ENCODE measurements at places on chromosomes 1 and 21. TPM values are rescaled to one million over a fixed set of nuclear protein-coding genes. Genes with fewer than 3 reads are reported as not detected.

The LINGO4 gene
- total RNA-seq = not detected

The ENTREP3 gene
- 7.7 TPM for total RNA-seq

- no peak for DNase-seq
These were observed 6.0 kb downstream of the ZSWIM5 start for GRCh38 chr1:45200435-45200834.

DNA sequence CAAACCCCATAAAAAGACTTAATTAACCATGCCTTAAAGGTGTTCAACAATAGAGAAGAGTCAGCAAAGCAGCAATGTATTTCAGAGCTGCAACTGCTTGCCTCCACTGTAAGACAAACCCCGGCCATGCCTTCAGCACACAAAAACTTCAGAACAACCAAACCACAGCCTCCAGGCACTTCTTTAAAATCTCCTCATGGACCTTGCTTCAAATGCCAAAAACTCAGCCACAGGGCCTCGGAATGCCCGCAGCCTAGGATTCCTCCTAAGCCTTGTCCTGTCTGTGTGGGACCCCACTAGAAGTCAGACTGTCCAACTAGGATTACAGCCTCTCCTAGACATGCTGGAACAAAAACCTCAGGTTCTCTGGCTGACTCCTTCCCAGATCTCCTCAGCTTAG, 208.1 kb upstream of the DUSP10 start:
- DNase-seq = no peak

GRCh38 chr1:17333081-17333480, 25.1 kb downstream of the PADI4 start:
- no peak for DNase-seq

DNA sequence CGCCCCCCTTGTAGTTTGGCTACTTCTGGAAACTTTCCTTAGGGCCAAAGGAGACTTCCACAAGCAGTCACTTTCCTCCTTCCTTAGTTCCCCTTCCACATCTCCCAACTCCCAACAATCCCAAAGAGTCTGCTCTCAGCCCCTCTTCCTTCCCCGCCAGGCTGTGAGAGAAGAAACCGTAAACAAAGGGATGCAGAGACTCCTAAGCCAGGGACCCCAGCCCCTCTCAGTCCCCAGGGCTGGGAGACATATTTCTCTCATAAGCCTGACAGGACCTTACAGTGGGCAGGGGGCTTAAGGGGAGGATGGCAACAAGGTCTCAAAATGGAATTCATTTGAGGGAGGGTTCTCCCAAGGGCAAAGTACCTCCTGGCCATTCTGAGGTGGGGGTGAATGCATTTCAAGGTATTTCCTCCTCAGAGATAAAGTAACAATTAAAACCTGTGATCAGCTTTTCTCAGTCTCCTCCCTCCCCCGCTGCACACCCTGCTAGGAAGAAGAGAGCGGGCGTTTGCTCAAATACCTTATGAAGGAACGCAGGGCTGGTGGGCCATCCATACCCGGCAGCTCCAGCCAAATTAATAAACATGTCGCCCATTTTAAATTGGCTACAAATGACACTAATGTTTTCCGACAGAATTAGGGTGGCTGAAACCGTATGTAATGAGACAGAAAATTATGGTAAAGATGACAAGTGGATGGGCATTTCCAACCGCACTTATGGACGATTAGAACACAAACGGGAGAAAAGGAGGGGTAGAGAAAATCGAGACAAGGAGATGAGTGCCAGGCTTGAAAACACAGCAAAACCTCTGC, 4.0 kb downstream of the BARHL2 start:
- peak; percentile 76 for DNase-seq

DNA sequence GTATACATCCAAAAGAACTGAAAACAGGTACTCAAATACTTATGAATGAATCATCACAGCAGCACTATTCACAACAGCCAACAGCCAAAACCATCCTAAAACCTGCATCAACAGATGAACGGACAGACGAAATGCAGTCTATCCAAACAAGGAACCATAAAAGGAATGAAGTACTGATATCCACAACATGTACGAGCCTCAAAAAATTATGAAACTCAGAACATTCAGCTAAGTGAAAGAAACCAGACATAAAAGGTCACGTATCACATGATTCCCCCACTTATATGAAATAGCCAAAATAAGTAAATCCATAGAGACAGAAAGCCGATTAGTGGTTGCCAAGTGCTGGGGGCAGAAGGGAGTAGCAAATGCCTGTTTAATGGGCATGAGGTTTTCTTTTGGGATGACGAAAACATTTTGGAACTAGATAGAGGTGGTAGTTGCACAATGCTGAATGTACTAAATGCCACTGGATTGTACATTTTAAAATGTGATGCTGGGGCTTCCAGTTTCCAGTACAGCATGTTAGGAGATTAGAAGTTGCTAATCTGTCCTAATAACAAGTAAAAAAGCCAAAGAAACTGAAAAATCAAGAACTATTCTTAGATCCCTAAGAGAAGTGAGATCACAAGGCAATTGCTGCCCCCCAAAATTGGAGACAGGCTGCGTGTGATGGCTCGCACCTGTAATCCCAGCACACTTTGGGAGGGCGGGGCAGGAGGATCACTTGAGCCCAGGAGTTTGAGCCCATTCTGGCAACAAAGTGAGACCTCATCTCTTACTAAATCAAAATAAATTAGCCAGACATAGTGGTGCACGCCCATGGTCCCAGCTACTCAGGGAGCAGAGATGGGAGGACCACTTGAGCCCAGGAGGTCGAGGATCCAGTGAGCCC, 25.3 kb downstream of the CLSTN1 start:
- DNase-seq = peak; percentile 94

- no peak for DNase-seq
These were observed 17.0 kb downstream of the LAMC2 start for GRCh38 chr1:183203094-183203493.

DNA sequence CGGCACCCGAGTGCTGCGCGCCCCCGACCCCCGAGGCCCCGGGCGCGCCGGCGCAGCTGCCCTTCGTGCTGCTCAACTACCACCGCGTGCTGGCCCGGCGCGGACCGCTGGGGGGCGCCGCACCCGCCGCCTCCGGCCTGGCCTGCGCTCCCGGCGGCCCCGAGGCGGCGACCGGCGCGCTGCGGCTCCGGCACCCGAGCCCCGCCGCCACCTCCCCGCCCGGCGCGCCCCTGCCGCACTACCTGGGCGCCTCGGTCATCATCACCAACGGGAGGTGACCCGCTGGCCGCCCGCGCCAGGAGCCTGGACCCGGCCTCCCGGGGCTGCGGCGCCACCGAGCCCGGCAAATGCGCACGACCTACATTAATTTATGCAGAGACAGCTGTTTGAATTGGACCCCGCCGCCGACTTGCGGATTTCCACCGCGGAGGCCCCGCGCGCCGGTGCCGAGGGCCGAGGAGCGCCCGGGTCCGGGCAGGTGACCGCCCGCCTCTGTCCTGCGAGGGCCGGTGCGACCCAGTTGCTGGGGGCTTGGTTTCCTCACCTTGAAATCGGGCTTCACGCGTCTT, 49.0 kb downstream of the SIM2 start:
- peak; percentile 99 for DNase-seq

DNA sequence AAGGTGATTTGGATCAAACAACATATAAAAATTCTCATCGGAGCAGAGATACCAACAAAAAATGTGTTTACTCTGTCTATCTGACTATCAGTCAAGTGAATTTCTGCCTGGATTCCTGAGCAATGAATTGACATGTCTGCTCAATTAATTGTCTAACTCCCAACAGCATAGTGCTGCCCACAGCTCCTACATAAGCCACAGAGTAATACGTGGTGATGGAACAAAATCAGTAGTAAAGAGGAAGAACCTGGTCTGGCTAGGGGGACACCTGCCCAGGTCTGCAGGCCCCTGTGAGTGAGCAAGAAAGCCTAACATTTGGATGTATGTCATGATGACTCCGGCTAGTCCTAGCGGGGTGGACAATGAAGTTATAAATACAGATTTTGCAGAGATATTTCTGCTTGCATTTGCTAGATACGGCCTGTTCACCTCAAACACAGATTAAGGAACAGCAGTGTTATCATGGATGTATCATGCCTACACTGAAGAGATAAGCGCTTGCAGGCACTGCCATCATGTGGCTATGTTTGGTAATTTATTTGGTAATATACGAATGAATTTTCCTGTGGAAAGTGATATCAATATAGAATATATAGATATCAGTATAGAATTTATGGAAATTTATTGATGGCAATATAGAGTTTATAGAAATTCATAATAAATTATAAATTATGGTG, 69.6 kb upstream of the LRRC8B start:
- peak; percentile 26 for DNase-seq

- no peak for DNase-seq
These were observed 57.4 kb downstream of the KCNK1 start for GRCh38 chr1:233671286-233671685.

DNA sequence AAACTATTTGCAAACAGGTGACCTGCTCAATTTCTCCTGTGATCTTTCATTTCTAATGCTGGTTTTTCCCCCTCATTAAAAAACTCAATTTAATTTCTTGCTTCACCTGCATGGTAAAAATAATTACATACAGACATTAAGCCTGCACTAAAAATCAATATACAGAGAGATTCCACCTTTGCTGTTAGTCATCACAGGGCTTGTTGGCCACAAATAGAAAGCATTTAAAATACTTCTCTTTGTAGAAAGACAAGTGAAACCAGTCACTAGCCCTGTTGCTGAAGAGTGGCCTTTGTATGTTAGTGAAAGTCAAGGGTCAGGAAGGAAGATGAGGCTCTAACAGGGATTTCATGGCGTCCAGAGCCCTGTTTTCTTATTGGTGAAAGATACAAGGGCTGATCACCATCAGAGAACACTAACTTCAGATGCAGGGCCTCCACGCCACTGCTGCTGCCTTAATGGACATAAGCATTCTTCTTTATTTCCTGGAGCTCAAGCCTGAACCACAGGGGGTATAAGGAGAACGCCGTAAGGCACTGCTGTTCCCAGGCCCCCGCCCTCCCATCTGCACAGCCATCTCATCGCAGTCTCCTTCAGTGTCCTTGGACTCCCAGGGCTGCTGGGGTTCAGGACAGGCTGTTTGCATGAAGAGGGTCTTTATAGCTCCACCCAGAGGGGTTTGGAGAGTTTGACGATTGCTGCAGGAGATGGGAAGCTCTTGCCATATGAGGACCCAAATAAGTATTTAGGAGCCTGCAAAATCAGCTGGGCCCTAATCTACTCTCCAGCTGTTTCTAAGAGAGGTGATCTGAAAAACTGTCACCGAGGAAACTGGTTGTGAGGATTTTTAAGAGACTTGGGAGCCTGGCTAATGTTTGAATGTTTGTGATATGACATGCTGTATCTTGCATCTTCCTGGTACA, 117.3 kb upstream of the IRF2BP2 start:
- DNase-seq = no peak

GRCh38 chr1:13494712-13495111, 19.1 kb downstream of the LRRC38 start:
- DNase-seq = no peak

DNA sequence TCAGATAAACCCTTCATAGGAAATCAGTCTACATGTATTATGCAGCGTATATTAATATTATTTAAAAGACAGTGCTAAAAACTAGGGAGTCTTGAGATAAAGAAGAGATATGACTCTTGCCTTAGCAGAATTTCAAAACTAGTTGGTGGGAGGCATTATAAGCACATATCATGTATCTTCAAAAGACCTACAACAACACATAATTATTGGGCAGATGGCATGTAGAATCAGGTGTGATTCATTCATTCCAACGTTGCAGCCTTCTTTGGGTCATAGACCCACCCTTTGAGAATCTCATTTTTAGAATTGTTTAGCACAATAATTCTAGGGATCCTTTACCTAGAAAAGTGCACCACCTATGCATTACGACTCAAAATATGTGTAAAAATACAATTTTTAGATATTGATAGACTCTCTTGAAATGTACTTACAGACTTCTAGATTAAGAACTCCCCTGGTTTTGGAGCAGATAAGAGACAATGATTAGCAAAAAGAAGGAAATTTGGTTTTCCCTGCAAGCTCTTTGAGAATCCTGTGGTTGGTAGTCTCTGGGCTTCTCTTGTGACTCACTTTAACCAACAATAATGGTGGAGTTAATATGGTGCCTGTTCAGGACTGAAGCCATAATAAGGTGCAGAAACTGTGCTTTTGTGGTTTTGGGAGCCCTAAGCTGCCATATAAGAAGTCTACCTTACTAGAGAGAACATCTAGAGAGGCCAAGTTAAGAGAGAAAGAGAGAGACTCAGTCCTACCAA, 85.3 kb upstream of the RGS4 start:
- no peak for DNase-seq

DNA sequence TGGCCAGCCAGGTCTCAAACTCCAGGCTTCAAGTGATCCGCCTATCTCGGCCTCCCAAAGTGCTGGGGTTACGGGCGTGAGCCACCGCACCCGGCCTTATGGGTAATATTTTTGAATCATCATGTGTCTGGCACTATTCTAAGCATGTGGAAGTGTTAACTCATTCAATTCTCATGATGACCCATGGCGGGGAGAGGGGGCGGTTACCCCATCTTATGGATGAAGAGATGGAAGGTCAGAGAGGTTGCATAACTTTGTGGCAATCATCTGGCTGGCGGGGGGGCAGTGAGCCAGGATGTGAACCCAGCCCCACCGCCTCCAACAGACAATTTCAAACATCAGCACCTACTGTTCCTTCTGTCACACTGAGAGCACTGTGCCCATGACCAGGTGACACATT, 11.5 kb upstream of the TAS1R2 start:
- no peak for DNase-seq

DNA sequence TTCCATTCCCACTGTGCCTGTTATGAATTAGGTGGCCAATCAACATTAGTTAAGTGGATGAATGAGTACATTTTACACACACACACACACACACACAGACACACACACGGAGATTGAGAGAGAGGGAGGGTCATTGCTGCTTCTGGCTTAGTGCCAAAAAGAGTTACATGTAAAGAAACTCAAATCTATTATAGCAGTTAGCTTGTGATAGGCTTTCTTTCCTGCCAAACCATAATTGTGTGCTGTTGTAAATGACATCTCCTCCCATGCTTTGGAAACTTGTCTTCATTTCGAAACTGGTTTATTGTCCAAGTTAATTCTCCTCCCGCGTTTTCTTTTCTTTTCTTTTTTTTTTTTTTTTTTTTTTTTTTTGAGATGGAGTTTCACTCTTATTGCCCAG, 1.4 kb upstream of the MT1HL1 start:
- DNase-seq = no peak

- no peak for DNase-seq
These were observed 15.5 kb downstream of the SSBP3 start for GRCh38 chr1:54390655-54391054.

DNA sequence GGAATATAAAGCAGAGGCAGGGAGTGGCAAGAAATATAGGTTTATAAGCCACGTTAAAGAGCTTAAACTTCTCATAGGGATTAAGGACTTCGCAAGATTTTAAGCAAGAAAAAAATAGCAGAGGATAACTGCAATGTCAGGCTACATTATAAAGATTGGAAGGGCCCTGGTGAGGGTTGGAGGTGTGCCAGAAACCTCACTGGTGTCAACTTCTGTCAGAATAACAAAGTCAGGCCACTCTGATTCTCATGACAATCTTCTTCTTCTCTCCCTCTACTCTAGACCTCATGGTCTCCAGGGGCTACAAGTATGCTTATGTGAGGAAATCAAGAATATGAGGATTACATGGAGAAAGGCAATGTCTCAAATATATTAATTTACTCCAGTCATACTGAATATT, 32.6 kb upstream of the FMO2 start:
- DNase-seq = no peak
